ENCODE measurements at places on chromosomes 11 and 22.

GRCh38 chr11:77171254-77171653 lies 43.2 kb downstream of the MYO7A start:
- DNase-seq = no peak

DNA sequence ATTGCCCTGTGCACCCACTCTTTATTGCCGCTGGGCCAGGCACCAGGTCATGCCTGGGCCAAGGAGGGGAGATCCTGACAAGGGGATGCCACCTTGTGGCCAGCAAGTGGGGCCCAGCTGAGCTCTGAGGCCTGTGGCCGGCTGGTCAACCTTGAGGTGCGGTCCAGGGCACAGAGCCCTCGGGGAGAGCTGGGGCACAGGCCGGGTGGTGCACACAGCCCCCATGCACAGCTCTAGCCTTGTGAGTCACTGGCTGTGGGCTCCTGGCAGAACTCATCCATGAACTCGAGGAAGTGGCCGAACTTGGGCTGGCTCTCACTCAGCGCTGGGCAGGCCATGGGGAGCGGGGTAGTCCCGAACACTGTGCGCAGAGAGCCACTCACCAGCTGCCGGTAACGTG lies 94.3 kb downstream of the RNF169 start:
- DNase-seq = no peak

GRCh38 chr11:79786961-79787360 lies 346.1 kb upstream of the TENM4 start:
- no peak for DNase-seq

DNA sequence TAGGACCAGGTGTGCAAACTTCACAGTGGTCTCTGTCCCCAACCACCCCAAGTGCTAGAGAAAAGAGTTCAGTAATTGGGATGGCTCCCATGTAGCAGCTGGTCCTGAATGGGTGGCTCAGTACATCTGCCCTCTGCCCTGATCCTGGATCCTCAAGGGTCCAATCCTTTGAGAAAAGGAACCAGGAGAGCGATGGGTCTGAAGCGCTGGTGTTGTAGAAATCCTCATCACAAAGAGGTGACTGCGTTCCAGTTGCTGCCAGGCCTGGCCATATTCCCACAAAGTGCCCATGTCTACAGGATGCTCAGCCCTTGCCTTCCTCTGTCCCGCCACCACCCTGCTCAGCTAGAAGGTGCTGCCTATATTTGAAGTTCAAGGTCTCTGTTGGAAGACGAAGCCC lies 6.2 kb upstream of the C22orf39 start:
- DNase-seq = no peak

GRCh38 chr11:75768909-75769771 lies 562 bp downstream of the DGAT2 start:
- DNase-seq = no peak

- no peak for DNase-seq
Observed at GRCh38 chr11:12853325-12853651, 155.8 kb upstream of the RASSF10 start.
